ENCODE measurements at places on chromosomes 6 and 20. TPM values are rescaled to one million over a fixed set of nuclear protein-coding genes. Genes with fewer than 3 reads are reported as not detected.

Gene ZSCAN16
- 6.9 TPM for total RNA-seq

Gene RAD21L1
- 0.48 TPM for total RNA-seq

Gene IL17F
- total RNA-seq = not detected

Gene CYP21A2
- 0.72 TPM for total RNA-seq

Gene KIFC1
- total RNA-seq = 127 TPM

Gene GPX5
- total RNA-seq = not detected

Gene CTAGE9
- total RNA-seq = not detected

Gene TLDC2
- total RNA-seq = not detected

GRCh38 chr6:117795234-117795633 lies 111.8 kb upstream of the SLC35F1 start:
- DNase-seq = no peak

DNA sequence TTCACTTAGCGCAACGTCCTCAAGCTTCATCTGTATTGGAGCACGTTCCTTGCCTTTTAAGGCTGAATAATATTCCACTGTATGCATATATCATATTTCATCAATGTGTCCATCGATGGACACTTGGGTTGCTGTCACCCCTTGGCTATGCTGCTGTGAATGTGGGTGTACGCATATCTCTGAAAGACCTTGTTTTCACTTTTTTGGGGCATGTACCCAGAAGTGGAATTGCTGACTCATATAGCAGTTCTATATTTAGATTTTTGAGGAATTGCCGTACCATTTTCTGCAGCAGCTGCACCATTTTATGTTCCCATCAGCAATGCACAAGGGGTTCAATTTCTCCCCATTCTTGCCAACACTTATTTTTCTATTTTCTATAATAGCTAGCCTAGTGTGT lies 22.8 kb upstream of the SLC23A2 start:
- DNase-seq = no peak

GRCh38 chr20:433300-433975 lies 25.3 kb downstream of the RBCK1 start:
- peak; percentile 58 for DNase-seq

DNA sequence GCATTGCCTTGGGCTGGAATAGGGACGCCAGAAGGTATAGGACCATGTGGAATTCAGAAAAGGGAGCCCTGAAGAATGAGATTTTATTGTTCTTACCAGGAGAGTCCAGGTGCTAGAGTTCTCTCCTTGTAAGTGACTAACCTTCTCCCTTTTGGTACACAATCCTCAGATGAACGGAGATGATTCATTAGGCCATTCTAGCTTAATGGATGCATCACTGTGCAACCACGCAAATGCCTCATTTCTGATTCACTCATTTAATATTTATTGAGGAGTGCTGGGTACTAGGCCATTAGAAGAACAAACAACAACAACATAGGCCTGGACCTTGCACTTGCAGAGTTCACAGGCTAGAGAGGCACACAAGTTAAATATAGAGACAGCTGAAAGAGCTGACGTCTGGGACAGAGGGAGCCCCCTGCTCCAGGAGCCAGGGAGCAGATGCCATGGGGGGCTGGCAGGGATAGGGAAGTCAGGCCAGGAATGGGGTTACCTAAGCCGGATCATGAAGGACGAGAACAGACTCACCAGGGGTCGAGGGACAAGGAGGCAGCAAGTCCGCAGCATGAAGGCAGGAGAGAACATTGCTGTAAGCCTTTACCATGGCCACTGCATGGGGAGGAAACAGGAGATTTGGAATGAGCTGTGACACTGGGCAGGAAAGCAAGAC lies 179.5 kb upstream of the AKAP12 start:
- DNase-seq = no peak

- no peak for DNase-seq
Measured at GRCh38 chr6:16414205-16414604, 175.8 kb downstream of the GMPR start.

- no peak for DNase-seq
Measured at GRCh38 chr20:56552911-56553629, 20.0 kb downstream of the FAM209B start.

GRCh38 chr6:32432050-32432450 lies 7.6 kb upstream of the HLA-DRA start:
- DNase-seq = no peak

GRCh38 chr6:131443514-131443913 lies 129.5 kb upstream of the ARG1 start:
- DNase-seq = peak; percentile 53

DNA sequence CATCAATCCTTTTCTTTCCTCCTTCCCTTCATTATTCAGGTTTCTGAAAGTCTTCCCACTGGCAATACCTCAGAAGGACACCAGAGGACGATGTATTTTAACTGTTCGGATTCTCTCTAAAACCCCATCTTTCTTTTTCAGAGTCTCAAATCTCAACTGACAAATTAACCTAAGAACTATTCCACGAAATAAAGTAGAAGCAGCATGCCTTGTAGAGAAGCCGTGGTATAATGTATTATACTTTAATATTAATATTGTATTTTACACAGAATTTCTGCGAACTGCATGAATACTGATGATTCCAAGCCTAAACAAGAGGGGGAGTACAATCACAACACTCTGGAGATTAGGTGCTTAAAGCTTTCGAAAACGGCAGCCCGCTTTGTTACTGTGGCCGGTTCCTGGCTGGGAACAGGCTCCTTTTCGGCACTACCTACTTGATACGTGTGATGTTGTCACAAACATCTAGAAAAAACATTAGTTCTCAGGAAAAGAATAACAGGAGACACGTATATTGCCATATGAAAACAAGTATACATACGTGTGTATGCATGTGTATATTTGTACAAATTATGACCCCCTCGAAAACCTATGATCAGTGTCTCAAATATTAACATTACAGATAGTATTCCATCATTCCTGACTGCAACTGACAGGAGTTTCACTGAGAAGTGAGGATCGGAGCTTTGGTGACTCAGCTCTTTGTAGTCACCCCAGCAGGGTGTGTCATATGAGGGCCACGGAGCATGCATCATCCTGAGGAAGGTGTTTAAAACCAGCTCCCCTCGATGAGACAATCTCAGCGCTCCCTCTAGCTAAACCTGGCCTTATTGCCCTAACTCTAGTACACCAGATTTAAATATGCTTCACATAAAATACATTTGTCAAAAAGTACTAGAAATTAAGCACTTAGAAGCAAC lies 319.7 kb upstream of the TCF21 start:
- DNase-seq = no peak

- no peak for DNase-seq
Measured at GRCh38 chr6:36414481-36414880, 27.0 kb upstream of the ETV7 start.

GRCh38 chr6:162596676-162597075 lies 130.9 kb downstream of the PRKN start:
- no peak for DNase-seq

GRCh38 chr20:47262008-47262364 lies 94.5 kb downstream of the ZMYND8 start:
- no peak for DNase-seq

- DNase-seq = no peak
Measured at GRCh38 chr20:50501972-50502745, 8.0 kb upstream of the PTPN1 start.

Data from activated naive CD8-positive, alpha-beta T cell treated with anti-CD3 and anti-CD28 coated beads, Interleukin-2, amount 10 ng/mL, durations not matched to agents 7 days and 5 days (primary cell).